Fibroblast of skin of right quadriceps (primary cell): ENCODE measurements at places on chromosomes 12 and 14.
A peak's percentile ranks its signal among the peaks of the same experiment; 100 is the strongest.

DNA sequence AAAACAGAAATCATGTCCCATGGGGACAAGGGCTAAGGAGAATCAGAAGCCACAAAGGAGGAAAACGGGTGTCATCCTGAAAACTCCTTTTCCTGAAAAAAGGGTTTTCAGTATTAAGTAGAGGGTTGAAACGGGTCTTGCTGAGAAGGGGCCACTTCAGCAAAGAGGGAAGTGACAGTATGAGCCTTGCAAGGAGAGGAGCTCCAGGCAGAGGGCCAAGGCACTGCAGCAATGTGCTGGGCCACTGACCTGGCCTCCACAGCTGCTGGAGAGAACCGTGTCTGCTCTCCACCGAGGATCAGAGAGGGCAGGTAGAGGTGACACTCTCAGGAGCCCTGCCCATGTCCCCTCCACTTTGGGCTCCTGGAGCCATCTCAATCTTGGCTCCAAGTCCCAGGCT lies 103.3 kb downstream of the NCOR2 start:
- no peak for DNase-seq

DNA sequence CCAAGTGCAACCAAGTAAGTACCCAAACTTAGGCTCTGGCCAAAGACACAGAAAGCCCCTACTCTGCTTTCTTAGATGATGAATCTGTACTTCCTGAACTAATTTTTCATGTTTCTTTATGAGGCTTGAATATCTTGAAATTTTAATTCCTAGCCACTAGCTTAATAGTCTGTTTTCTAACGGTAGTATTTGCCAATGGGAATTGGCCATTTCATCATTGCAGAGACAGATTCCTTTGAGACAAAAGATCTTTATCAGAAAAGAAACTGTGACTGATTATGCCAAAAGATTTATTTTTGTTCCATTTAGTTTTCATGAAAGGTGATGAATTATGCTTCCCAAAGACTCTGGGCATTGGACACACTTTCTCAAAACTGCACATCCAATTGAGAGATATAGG lies 48.7 kb downstream of the DAD1 start:
- no peak for DNase-seq

DNA sequence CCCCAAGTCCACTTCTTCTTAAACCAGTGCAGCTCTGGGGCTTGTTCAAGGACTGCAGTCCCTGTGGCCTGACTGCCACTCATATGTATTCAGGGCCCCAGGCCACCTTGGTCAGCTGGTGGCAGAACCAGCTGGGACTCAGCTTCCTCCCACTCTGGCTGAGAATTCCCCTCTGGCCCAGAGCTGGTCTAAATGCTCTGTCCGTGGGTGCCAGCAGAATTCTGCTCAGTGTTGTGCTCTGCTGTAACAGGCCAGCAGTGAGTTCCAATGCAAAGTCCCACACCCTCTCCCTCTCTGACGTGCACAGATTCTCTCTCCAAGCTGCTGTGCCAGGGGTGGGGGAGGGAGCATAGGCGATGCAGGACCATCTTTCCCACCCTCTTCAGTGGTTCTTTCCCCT lies 210.4 kb upstream of the RGS6 start:
- DNase-seq, result no peak

GRCh38 chr12:93740751-93741150 lies 63.6 kb downstream of the CRADD start:
- DNase-seq, result no peak

DNA sequence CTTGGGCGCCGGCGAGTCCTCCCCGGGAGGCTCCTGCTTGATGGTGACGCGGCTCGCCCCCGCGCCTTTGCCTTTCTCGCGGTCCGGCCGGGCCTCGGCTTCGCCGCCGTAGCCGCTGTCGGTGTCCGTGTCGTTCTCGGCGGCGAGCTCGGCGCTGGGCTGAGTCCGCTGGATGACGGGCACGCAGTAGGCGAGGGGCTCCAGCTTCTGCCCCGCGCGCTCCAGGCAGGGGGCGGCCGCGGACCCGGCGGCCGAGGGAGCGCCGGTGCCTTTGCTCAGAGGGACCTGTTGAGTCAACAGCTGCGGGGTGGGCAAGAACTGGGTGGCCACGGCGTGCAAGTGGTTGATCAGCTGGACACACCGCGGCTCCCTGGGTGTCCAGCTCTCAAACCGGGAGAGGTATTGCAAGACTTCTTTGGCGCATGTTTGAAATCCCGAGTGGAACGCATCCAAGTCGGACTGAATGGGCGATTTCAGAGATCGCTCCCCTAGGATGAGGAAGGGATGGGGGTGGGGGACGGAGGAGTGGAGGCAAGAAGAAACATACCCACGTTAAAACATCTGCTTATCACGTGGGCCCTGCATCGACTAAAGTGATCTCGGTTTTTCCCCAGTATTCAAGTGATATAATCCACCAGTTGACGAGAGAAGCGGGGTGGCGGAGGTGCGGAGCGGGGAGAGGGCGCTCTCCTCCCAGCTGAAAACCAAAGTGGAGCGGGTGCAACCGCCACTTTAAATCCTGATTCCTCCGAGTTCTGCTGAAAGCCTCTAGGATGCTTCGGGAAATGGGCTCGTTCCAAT lies 2.0 kb downstream of the BHLHE41 start:
- DNase-seq, result peak; percentile 79

- no peak for DNase-seq
Measured at GRCh38 chr12:64240781-64241180, 18.7 kb upstream of the KICS2 start.

DNA sequence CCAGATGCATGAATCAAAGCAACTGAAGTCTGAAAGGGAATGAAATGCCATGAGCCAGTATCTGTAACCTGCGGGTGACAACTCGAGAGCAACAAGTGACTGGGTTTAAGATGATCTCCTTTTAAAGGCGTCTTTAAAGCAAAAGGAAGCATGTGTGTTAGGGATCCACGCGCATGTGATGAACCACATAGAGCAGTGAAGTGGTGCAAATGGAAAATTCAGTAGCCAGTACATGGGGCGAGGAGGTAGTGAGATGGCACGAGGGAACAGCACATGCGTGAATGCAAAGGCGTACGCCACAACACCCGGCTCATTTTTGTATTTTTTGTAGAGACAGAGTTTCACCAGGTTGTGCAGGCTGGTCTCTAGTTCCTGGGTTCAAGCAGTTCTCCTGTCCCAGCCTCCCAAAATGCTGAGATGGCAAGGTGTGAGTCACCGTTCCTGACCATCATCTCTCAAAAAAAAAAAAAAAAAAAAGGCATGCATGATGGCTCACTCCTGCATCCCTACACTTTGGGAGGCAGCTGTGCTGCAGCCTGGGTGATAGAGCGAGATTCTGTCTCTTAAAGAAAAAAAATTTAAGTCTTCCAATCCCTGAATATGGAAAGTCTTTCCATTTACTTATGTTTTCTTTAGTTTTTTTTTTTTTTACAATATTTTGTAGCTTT lies 24.6 kb upstream of the BCL7A start:
- peak; percentile 38 for DNase-seq

- DNase-seq, result no peak
Measured at GRCh38 chr12:3071107-3071506, 6.1 kb upstream of the TSPAN9 start.

DNA sequence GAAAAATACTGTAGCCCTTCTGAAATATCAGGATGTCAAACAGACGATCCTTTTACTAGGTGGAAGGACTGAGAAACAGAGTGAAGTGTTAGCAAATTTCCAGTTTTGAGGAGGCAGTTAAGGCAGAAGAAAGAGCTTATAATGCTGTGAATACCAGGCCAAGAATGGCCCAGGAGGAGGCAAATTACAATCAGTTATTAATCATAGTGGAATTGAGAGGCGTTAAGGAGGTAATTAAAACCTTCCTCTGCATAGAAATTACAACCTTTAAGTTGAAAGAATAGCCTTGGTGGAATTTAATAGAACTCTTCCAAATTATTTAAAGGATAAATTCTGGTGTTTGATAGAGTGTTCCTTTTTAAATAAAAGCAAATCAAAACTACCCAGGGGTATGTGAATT lies 590.9 kb upstream of the SEL1L start:
- no peak for DNase-seq
